ENCODE measurements at places on chromosomes 5 and 9.

DNA sequence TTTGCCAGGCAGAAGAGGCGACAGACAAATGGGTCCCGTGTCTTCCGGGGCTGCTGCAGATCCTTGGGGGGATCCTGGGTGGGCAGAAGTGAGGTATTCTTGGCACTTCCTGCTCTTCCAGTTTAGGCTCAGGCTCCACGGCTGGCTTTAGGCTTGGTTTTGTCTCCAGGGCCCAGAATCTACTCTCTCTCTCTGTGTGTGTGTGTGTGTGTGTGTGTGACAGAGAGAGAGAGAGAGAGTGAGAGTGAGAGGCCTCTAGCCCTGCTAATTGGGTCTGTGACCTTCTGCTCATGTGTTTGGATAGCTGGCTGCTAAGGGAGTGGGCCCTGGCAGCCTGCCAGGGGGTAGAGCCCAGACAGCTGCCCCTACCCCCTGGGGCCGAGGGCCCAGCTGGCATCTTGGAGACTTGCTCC, 39.3 kb downstream of the CRB2 start:
- DNase-seq, result no peak

- DNase-seq, result no peak
These were observed 507.3 kb upstream of the TYRP1 start for GRCh38 chr9:12185856-12186255.

DNA sequence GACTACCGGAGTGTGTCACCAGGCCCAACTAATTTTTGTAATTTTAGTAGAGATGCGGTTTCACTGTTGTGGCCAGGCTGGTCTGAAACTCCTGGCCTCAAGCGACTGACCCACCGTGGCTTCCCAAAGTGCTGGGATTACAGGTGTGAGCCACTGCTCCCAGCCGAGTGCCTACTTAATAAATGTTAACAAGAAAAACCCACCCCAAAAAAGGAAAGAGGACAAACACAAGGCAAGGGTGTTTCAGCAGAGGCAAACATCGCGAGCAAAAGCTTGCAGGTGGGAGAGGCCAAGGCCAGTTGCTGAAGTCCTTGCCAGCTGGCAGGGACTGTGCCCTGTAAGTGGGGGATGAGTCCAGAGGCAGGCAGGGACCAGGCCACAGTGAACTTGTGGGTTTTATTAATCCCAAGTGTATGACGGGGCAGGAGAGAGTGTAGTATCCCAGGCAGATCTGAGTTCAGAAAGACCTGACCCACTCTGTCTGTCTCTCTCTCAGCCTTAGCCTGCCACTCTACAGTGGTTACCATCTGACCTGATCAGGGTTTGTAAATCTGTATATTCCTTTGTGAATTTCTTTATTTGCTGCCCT, 6.4 kb upstream of the FPGS start:
- no peak for DNase-seq

DNA sequence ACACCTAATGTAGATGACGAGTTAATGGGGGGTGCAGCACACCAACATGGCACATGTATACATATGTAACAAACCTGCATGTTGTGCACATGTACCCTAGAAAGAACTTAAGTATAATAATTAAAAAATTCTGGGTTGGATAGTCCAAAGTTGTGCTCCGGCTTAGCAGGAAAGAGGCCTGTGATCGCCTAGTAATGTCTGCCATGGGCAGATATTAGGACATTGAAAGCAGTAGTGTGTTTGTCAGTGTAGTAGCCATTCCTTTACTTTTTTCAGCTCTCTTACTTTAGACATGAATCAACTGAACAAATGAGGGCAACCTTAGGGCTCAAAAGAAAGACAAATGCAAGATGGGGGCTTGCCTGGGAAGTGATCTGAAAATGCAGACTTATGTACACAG, 58.9 kb downstream of the PPARGC1B start:
- DNase-seq, result no peak

GRCh38 chr5:133390416-133391353, 221.7 kb downstream of the FSTL4 start:
- DNase-seq, result no peak

- no peak for DNase-seq
These were observed 134.4 kb downstream of the PTTG1 start for GRCh38 chr5:160555971-160556631.

DNA sequence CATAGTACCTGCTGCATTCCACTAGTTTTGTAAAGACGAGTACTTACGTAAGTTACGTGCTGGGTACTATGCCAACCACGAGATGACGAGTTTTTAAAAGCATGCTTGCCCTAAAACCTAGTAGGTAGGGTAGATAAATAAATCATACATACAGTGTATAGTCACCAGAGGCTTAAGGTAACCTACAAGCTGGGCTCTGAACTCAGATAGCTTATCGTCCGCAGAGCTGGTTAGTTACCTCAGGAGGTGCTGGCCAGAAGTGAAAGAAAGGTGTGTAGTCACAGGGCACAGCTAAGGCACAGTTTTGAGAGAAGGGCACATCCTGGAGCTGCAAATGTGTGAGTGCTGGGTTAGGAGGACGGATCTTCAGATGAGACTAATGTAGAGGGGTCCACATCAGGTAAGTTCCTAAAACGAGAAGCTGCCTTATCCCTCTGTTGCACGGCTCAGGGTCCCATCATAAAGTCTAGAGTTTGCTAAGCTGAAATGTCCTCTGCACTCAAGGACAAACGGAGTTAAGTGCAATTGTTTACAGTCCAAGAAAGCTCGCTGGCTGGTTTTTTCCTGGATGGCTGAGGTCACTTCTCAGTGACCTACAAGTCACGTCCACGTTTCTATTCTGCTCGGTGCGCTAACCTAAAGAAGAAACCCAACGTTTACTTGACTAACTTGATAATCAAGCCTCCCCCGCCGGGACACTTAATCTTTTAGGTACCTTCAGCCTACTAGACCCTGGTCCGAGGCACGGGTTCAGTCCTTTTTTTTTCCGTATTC, 1.1 kb upstream of the SNX24 start:
- DNase-seq, result no peak

DNA sequence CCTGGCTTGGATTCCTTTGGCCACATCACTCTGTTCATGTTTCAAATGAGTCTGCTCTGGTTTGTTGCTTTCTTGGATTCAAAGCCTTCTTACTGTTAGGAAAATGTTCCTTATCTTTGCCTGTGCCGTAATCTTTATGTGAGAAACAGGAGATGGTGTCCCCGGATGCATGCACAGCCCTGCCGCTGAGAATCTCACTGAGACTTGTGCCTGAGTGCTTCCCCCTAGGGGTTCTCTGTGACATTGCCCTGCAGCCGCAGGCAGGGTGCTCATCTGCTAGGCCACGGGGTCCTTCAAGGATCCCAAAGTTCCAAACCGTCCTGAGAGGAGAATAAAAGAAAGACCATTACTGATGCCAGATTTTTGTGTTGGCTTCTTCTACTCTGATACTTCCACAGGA, 81.4 kb upstream of the ANKRD55 start:
- no peak for DNase-seq

DNA sequence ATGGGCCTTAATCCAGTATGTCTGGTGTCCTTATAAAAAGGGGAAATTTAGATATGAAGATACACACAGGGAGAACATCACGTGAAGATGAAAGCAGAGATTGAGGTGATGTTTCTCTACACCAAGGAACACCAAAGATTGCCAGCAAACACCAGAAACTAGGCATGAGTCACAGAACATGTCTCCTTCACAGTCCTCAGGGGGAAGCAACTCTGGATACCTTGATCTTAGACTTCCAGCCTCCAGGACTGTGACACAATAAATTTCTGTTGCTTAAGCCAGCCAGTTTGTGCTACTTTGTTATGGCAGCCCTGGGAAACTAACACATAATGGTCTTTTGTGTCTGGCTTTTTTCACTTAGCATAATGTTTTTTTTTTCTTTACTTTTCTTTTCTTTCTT, 41.2 kb upstream of the STRBP start:
- DNase-seq, result no peak

- no peak for DNase-seq
These were observed 9.7 kb downstream of the SERINC5 start for GRCh38 chr5:80246001-80246758.

- no peak for DNase-seq
These were observed 4.3 kb downstream of the SURF2 start for GRCh38 chr9:133360400-133361393.

DNA sequence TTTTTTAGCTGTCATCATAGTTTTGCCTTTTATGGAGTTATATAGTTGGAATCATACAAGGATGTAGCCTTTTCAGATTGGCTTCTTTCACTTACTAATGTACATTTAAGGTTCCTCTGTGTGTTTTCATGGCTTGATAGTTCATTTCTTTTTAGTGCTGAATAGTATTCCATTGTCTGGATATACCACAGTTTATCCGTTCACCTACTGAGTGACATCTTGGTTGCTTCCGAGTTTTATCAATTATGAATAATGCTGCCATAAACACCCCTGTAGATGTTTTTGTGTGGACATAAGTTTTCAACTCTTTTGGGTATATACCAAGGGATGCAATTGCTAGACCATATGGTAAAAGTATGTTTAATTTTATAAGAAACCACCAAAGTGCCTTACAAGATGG, 136.3 kb downstream of the NR3C1 start:
- no peak for DNase-seq

GRCh38 chr9:105194234-105194633, 50.2 kb upstream of the SLC44A1 start:
- no peak for DNase-seq

DNA sequence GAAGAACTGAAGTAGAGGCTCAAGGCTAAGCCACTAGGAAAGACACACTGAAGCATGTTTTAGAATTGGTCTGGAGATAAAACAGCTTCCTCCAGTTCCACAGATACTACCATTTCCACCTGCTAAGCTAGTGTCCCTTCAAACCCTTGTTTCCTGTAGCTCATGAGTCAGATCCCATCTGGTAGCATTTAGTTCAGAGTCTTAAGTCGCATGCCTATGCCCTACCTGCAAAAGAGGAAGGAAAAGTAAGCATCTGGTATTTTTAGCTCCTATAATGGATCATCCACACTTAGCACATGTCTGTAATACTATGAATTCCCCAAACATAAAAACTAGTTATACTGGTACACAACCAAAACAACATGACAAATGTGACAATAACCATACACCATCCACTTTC, 92.1 kb downstream of the CDKN2A start:
- no peak for DNase-seq

DNA sequence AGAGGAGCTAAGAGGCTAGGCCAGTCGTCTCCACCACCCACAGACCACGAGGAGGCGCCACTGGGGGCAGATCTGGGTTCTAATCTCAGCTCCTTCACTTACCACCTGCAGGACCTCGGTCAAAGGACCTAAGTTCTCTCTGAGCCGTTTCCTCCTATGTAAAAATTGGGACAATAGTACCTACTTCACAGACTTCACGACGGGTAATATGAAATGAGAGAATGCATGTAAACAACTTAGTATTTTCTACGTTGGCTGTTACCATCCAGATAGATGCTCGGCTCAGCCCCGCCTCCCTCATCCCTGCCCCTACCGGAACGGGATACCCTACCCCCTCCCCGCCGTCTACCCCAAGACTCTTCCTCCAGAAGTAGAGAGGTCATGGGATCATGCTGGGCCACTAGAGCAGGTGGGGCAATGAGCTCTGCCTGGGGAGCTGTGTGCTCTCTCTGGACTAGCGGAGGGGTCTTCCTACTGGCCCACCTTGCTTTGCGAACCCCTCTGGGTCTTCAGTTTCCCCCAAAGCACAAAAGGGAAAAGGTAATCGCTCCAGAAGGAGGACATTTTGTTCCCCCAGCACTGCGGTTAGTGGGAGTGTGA, 541 bp downstream of the GNPDA1 start:
- peak; percentile 25 for DNase-seq

- DNase-seq, result no peak
These were observed 129.0 kb downstream of the PAPPA start for GRCh38 chr9:116282597-116282996.

- DNase-seq, result no peak
These were observed 45.5 kb upstream of the MPDZ start for GRCh38 chr9:13324988-13325387.

- DNase-seq, result no peak
These were observed 13.8 kb upstream of the ERGIC1 start for GRCh38 chr5:172820046-172820767.

- no peak for DNase-seq
These were observed 66.5 kb downstream of the GALNT12 start for GRCh38 chr9:98873951-98874371.

GRCh38 chr9:12195456-12195855, 497.7 kb upstream of the TYRP1 start:
- DNase-seq, result no peak

DNA sequence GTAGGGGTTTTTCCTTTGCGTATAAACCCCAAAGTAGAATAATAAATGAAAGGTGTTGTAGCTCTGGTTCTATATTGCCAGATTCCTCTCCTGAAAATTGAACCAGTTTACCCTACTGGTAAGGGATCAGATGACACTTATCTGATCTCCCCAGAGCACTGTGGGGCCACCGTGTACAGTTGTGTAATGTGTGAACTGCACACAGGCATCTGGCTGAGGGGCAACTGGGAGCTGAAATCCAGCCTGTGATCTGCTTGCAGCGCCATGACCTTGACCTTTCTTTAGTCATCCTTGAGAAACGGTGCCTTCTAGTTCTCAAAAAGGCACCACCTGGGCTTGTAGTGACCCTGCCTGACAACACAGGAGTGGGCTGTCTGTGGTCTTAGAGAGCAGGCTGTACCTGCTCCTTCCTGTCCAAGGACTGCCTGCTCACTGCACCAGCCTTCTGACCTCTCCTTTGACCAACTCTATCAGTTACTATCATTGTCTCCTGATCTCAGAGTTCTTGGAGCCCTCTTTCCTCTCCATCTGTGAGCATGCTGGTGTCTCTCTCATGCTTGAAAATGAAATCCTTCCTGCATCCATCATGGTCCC, 40.2 kb downstream of the PDE6A start:
- DNase-seq, result no peak

DNA sequence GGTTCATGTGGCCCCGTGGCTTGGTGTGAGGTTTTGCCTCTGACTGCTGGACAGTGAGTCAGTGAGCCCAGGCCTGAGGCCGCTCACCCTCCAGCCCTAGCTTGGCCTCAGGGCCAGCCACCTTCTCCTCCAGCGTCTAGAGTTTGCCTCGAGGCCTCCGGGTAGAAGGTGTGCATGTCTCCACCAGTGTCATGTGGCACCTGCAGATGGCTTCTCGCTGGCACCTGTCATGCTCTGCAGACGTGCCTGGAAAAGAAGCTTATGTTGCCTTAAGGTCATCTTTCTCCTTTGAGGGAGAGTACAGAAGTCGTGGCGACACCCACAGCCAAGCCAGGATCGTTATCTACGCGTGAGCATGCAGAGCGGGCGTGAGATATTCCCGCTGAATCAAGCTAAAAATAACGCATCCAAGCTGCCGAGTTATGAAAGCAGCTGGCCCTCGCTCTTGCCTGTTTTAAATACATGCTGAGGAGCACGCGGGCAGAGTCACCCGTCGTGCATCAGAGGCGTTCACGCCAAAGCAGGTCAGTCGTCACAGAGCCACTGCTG, 79.7 kb upstream of the FCN2 start:
- DNase-seq, result no peak

GRCh38 chr5:17087035-17087434, 130.4 kb upstream of the BASP1 start:
- DNase-seq, result no peak

DNA sequence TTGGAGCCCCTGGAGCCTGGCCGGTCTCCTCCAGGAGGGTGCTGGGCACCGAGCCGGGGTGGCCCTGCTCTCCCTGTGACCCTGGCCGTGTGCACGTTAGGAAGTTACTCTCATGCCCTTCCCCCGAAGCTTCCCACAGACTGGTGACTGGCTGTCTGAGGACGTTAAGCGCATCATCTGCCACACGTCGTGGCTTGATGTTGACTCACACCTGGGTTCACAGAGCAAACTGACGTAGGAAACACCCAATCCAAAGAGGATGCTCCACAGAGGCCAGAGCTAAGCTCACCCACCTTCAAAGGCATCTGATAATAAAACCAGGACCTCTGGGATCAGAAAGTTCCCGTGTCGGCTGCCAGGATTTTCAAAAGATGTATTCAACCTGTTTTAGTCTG, 152.9 kb upstream of the PHYKPL start:
- no peak for DNase-seq
